ENCODE measurements at places on chromosomes 12 and 14. TPM values are rescaled to one million over a fixed set of nuclear protein-coding genes. Genes with fewer than 3 reads are reported as not detected.

IRF9 gene
- 14.5 TPM for total RNA-seq

ADGRD1 gene
- total RNA-seq: 0.62 TPM

PTMS gene
- total RNA-seq: 655 TPM

MSRB3 gene
- total RNA-seq: 24.3 TPM

Data from A549 treated with RU486 at 1 μM for 4 hours (cell line).